Gastrocnemius medialis (tissue), 4 donors: ENCODE measurements at places on chromosomes 12 and 14. TPM values are rescaled to one million over a fixed set of nuclear protein-coding genes. Genes with fewer than 3 reads are reported as not detected.

DNA sequence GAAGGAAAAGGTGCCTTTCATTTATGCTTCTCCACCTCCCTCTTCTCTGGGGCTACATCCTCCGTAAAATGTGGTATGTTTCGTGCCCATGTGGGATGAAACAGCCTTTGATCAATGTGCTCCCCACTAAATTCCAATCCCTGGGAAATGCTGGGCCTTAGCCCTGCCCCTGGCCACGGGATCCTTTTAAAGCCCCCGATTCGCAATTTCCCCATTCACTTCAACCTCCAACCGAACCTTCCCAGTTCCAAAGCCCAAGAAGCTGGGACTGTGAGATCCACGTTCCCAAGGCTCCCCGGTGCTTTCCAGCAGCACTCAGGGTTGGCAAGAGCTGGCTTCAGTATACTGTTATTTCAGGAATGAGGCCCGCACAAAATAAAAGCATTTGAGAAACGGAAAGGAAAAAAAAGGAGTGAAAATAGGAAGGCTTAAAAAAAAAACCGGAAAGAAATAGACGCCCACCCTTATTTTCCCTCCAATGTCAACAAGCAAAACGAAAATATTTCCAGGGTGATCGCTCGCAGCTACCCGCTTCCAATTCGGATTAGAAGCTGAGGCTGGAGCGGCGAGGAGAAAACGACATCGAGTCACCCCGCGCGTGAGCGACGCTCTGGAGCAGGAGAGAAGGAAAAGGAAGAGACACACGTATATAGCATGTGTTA, 1.3 kb upstream of the FOXG1 start:
- peak overlapping the region; percentile 40 for H3K4me3 ChIP-seq
- DNase-seq, result no peak
- no peak overlapping the region for H3K27ac ChIP-seq
- peaks cover 3% of the 10 kb centered on the region for H3K4me1 ChIP-seq
- no peaks in the 10 kb centered on the region for H3K36me3 ChIP-seq

DNA sequence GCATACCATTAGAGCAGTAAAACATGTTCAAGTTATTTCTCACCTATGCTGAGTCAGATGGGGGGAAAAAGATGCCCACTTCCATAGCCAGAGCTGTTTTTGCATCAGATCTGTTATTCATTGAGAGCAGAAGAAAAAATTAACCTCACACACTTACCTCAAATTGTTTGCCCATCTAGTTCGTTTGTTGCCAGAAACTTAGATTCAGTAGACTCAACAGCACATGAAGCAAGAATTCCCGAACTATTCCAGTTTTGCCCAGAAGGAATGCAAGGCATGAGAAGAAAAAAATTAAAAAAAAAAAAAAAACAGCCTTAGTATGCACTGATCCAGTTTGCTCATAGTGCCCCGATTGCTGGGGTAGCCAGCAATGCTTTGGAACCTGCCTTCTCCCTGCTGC, 12.4 kb upstream of the DPF3 start:
- no peak for DNase-seq
- H3K4me1 ChIP-seq, result peaks cover 56% of the 10 kb centered on the region
- H3K4me3 ChIP-seq, result no peak overlapping the region
- no peaks in the 10 kb centered on the region for H3K36me3 ChIP-seq
- H3K27ac ChIP-seq, result no peak overlapping the region
- no peaks in the 10 kb centered on the region for H3K27me3 ChIP-seq

GRCh38 chr14:74525361-74525851, 31.8 kb downstream of the ISCA2 start:
- no peak overlapping the region for H3K27ac ChIP-seq
- no peak overlapping the region for H3K4me3 ChIP-seq
- H3K4me1 ChIP-seq, result peaks cover 9% of the 10 kb centered on the region
- no peaks in the 10 kb centered on the region for H3K36me3 ChIP-seq

DNA sequence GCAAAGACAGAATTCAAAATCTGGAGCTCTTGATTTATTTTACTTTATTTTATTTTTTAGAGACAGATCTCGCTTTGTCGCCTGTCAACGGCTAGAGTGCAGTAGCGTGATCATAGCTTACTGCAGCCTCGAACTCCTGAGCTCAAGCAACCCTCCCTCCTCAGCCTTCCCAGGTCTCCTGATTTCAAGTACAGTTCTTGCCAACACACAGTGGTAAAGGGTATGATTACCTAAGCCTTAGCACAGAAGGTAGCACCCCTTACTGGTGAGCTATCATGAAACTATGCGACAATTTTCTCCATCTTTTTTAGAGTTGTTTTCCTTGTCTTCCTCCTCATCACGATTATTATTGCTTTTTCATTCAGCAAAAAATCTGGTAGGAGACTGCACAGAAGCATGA, 94.3 kb upstream of the ETV6 start:
- H3K27ac ChIP-seq, result no peak overlapping the region
- no peak for DNase-seq
- no peaks in the 10 kb centered on the region for H3K4me1 ChIP-seq
- no peaks in the 10 kb centered on the region for H3K27me3 ChIP-seq
- H3K36me3 ChIP-seq, result no peaks in the 10 kb centered on the region

GRCh38 chr12:30515351-30515750, 180.3 kb downstream of the IPO8 start:
- no peaks in the 10 kb centered on the region for H3K4me1 ChIP-seq
- no peak overlapping the region for H3K27ac ChIP-seq
- no peak for DNase-seq
- H3K4me3 ChIP-seq, result no peak overlapping the region

- no peaks in the 10 kb centered on the region for H3K4me1 ChIP-seq
- no peak overlapping the region for H3K4me3 ChIP-seq
- no peak for DNase-seq
- no peaks in the 10 kb centered on the region for H3K27me3 ChIP-seq
- no peaks in the 10 kb centered on the region for H3K36me3 ChIP-seq
Observed at GRCh38 chr12:16844875-16845274, 238.9 kb upstream of the LMO3 start.

- peaks cover 16% of the 10 kb centered on the region for H3K4me1 ChIP-seq
- H3K27ac ChIP-seq, result peak overlapping the region; percentile 82
- no peaks in the 10 kb centered on the region for H3K27me3 ChIP-seq
- peak; percentile 84 for DNase-seq
Observed at GRCh38 chr12:110934093-110934852, 13.9 kb upstream of the MYL2 start.

DNA sequence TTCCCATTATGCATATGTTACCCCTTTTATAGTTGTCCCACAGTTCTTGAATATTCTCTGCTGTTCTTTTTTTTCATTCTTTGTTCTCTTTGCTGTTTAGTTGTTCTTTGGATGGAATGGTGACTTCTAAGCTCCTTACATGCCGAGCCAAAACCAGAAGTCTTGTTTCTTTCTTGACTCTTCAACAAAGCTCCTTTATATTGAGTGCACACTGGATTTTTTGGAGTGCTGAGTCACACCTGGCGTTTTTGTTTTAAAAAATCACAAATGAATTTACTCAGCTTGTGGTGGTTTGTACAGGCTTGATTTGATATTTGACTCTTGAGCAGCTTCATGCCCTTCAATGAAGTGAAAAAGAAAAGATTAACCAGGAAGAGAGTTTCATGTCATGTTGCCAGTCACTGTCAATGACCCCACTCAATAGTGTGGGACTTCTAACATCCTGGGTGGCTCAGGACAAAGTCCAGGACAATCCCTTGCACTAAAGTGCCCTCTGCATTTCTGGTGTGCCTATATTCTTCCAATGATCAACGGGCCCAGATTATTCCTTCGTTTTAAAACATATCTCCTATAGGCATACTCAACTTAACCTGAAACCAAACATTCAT, 112.4 kb upstream of the SLC38A4 start:
- no peak overlapping the region for H3K27ac ChIP-seq
- H3K4me1 ChIP-seq, result peaks cover 9% of the 10 kb centered on the region
- DNase-seq, result no peak
- H3K27me3 ChIP-seq, result no peaks in the 10 kb centered on the region

DNA sequence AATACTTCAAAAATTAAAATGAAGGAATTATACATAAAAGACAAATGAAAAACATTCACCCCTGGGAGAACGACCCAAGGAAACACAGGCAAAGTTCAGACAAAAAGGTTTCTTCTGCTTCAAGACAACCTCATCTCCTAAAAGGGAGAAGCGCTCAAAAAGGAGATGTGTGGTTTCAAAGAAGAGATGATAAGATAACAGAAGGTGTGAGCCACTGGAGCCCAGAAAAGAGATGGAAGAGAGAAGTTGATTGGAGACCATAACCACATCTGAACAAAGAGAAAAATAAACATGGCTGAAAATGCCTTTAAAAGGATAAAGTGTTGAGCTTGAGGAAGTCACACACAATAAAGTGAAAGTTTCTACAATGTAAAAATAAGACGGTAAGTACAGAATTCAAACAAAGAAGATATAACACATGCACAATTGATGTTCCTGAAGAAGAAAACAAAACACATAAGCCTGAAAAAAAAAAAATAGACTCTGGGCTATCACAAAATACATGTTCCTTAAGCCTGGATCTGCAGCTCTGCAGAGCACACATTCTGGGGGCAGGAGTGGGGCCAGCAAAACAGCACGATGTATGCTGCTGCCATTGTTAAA, 51.6 kb upstream of the C14orf180 start:
- H3K4me1 ChIP-seq, result no peaks in the 10 kb centered on the region
- H3K4me3 ChIP-seq, result no peak overlapping the region
- no peak overlapping the region for H3K27ac ChIP-seq
- H3K36me3 ChIP-seq, result no peaks in the 10 kb centered on the region

GRCh38 chr14:100065942-100066574, 836 bp downstream of the EVL start:
- no peaks in the 10 kb centered on the region for H3K36me3 ChIP-seq
- no peak overlapping the region for H3K4me3 ChIP-seq
- no peaks in the 10 kb centered on the region for H3K27me3 ChIP-seq
- DNase-seq, result no peak
- no peak overlapping the region for H3K27ac ChIP-seq

- H3K27ac ChIP-seq, result no peak overlapping the region
- H3K4me3 ChIP-seq, result no peak overlapping the region
- H3K27me3 ChIP-seq, result no peaks in the 10 kb centered on the region
Observed at GRCh38 chr12:18221726-18222125, 39.6 kb upstream of the PIK3C2G start.

DNA sequence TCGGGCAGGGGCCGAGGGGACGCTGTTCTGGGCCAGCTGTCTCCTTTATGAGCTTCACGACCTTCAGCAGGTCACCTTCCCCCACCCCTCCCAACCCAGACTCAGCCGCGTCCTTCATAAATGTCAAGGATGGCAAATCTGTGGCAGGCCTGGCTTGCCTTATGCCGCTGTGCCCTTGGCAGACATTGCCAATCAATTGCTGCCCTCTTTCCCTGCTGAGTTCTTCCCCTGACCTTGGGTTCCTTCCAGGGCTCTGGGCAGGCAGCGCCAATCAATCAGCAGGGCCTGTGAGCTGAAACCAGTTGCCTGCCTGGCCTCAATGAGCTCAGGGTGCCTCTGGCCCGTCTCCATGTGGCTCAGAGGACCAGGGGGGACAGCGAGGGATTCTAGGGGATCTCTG, 7.7 kb downstream of the FAM222A start:
- no peaks in the 10 kb centered on the region for H3K27me3 ChIP-seq
- H3K36me3 ChIP-seq, result no peaks in the 10 kb centered on the region
- peaks cover 59% of the 10 kb centered on the region for H3K4me1 ChIP-seq
- peak overlapping the region; percentile 33 for H3K27ac ChIP-seq
- peak; percentile 31 for DNase-seq
- no peak overlapping the region for H3K4me3 ChIP-seq

DNA sequence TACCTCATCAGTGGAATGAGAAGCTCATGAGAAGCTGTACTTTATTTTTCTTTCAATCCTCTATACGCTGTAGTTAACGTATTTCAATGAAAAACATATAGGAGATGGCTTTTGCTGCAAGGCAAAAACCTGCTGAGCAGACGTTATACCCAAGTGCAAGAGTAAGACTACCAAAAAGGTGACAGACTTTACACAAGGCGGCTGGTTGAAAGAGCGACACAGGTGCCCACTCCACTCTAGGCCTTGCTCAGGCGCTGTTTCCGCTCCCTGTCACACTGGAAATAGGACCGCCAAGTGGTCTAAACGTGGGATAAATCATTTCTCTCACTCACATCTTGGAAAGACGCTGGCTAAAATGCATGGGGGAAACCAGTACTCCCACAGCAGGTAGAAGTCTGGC, 54.5 kb downstream of the PPP2R5C start:
- H3K4me1 ChIP-seq, result peaks cover 46% of the 10 kb centered on the region
- H3K4me3 ChIP-seq, result no peak overlapping the region

DNA sequence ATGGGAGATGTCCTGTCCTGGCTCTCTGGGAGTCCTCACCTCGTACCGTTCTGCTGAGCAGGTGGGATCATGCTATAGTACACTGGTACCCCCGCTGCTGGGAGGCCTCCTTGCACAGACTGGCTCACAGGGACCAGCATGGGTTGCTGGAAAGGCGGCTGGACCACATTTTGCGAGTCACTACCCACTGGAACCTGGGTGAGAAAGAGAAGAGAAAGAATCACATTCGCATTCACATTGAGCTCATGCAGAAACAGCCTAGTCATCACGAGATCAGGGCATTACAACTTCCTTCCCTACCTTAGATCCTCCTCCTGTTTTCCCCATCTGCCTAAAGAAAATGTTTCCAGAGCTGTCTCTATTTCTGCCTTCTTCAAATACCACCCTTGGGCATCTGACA, 17.3 kb upstream of the STAC3 start:
- no peaks in the 10 kb centered on the region for H3K27me3 ChIP-seq
- DNase-seq, result no peak
- H3K36me3 ChIP-seq, result no peaks in the 10 kb centered on the region
- H3K4me1 ChIP-seq, result peaks cover 27% of the 10 kb centered on the region
- H3K27ac ChIP-seq, result no peak overlapping the region

DNA sequence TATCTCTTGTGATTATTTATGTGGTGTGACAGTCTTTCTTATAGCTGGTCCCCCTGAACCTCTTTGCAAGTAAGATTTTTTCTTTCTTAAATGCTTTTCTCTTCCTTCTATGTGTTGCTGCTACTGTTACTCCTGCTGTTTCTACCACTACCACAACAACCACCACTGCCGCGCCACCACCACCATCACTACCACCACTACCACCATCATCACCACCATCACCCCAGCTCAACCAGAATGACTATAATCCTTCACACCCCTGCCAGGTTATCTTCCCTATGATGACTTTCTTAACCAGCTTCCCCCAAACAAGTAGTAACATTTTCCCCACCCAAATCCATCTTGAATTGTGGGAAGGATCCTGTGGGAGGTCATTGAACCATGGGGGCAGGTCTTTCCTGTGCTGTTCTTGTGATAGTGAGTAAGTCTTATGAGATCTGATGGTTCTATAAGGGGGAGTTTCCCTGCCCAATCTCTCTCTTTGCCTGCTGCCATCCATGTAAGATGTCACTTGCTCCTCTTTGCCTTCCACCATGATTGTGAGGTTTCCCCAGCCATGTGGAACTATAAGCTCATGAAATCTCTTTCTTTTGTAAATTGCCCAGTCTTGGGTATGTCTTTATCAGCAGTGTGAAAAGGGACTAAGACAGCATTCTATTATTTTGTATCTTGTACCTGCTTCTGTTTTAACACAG, 52.2 kb downstream of the CHST11 start:
- no peak overlapping the region for H3K27ac ChIP-seq
- no peaks in the 10 kb centered on the region for H3K36me3 ChIP-seq
- no peak overlapping the region for H3K4me3 ChIP-seq
- no peaks in the 10 kb centered on the region for H3K27me3 ChIP-seq
- DNase-seq, result no peak
- H3K4me1 ChIP-seq, result no peaks in the 10 kb centered on the region

Gene TMEM30B
- 0.39 TPM for total RNA-seq

Gene NUAK1
- 34.5 TPM for total RNA-seq

Gene TRPV4
- total RNA-seq, result not detected

Gene SGPP1
- 7.7 TPM for total RNA-seq

Gene SSPN
- total RNA-seq, result 30.4 TPM

Gene MIP
- total RNA-seq, result not detected

Gene RIPK3
- total RNA-seq, result 1.3 TPM

Gene KCNJ8
- 14.1 TPM for total RNA-seq

Gene NPFF
- not detected for total RNA-seq

Gene GARIN6
- not detected for total RNA-seq

Gene LTBR
- total RNA-seq, result 98.6 TPM
